ENCODE measurements at places on chromosomes 4 and X.

GRCh38 chrX:40570346-40571093, 10.2 kb upstream of the ATP6AP2 start:
- DNase-seq = no peak

GRCh38 chrX:97867266-97867665, 983.6 kb downstream of the RPA4 start:
- DNase-seq = no peak

- no peak for DNase-seq
These were observed 71.0 kb downstream of the STARD8 start for GRCh38 chrX:68718443-68718820.

- DNase-seq = no peak
These were observed 163.2 kb downstream of the HHIP start for GRCh38 chr4:144809056-144809640.

GRCh38 chr4:181030961-181031360, 1212.2 kb upstream of the TENM3 start:
- no peak for DNase-seq

DNA sequence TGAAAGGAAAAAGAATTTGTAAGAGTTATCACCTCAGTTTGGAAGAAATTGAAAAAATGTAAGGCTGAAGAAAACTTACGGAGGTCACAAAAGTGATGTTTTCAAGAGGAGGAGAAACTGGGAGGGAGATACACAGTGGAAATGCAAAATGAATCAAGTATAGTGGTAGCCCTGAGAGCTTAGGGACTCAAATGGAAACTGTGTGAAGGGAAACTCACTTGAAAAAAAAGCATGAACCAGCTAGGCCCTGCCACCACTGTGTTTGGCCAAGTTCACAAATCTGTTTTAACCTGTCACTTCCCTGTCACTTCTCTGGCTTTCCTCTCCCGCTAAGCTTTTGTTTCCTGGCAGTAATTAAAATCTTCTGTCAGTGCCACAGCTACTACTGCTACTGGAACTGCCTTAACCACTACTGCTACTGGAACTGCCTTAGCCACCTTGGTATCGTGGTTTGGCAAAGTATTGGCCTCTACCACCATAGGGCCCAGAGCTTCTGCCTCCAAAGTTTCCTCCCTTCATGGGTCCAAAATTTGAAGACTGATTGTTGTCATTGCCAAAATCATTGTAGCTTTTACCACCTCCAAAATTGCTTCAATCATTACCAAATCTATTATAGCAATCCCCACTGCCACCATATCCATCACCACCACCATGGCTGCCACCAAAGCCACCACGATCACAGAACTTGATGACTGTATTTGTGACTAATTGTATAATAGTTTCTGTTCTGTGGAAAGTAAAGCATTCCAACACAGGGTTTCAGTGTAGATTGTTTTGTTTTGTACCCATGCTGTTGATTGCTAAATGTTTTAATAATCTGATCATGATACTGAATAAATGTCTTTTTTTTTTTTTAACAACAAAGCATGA, 41.5 kb downstream of the SMARCA5 start:
- DNase-seq = peak; percentile 36

GRCh38 chr4:112410364-112410763, 105.6 kb downstream of the NEUROG2 start:
- no peak for DNase-seq
